Skeletal muscle cell (primary cell): ENCODE measurements at places on chromosomes 5 and 9.

DNA sequence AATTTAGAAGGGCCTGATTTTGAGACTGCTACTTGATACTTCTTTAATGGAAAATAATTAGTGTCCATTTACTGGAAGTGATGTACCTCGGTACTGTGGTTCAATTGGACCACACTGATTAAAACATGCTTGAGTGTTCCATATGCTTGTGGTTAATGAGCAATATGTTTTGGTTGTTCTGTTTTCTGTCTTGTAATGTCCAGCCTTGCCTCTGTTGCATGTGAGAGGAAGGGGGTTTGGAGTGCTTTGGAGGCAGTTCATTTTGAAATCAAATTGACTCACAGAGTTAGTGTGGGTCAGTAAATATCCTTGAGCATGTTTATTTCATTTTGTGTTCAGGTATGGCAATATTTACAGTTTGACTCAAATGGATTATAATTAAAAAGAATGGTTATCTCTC lies 334.4 kb downstream of the ARHGEF28 start:
- DNase-seq: no peak

- no peak for DNase-seq
These were observed 2369.4 kb downstream of the MAT2B start for GRCh38 chr5:165874851-165875250.

- DNase-seq: no peak
These were observed 4.3 kb upstream of the SPATA6L start for GRCh38 chr9:4670591-4670990.

- no peak for DNase-seq
These were observed 165.7 kb downstream of the SLCO4C1 start for GRCh38 chr5:102130386-102130785.

- no peak for DNase-seq
These were observed 11.6 kb upstream of the ABL1 start for GRCh38 chr9:130823435-130823834.
